ENCODE measurements at places on chromosomes 4 and X.

DNA sequence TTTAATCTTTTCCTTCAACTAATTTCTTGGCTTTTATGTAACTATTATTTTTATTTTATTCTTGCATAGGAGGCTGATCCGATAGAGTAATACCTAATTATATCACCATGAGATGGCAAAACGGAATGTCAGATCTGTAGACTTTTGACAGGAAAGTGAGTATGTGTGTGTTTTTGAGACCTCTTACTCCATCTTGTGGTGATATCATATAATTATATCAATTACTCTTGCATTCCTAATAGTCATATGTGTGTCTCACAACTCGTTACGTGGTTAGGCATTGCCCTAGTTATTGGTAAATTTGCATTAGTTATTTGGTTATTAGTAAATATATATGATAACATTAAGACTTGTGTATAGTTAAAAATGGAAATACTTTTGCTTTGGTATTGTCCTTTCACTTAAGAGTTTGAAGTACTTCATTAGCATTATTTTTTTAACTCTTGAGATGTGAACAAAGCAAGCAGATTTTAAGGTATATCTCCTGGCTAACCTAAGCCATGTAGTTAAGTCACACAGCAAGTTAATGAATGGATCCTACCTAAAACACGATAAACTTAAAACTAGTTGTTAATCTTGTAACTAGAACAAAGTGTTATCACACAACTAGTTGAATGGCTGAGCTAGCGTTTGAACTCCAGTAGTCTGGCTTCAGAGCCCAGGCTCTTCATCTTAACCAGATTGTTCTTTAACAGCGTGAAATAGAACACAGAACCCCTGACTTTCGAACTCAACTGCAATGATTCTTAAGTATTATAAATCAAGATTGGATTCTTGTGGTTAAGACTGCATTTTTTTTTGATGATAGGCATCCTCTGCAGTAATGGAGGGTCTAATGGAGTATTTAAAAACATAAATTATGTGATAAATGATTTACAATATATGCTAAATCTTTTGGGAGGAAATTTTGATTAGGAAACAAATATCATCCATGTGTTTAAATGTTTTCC lies 67.1 kb downstream of the PGRMC2 start:
- DNase-seq, result no peak

DNA sequence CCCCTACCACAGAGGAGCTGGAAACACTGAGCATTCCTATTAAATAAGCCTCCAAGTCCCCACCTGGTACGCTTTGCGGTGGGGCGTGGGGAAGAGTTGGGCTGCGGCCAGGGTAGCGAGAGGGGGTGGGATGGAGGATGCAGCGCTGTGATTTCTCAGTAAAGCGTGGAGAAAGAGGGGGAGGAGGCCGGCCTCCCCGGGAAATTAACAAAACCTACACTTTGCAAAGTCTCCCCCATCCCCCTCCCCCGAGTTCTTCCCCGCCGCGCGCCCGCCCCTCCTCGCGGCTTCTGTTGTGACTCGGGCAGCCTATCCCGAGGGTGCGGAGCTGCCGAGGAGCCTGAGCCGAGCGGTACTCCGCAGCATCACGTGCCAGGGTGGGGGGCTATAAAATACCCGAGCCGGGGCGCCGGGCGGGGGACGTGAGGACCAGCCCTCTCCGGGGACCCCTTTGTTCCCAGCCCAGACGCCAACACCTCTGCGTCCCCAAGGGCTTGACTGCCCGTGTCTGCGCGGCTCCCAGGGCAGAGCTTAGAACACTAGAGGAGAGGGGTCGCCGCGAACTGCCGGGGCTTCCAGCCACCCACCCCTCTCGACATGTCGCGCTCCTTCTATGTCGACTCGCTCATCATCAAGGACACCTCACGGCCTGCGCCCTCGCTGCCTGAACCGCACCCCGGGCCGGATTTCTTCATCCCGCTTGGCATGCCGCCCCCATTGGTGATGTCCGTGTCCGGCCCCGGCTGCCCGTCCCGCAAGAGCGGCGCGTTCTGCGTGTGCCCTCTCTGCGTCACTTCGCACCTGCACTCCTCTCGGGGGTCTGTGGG lies at the start of gene GSX2:
GSX2 (plus strand) TSS at position 416 of the 827 bp plus-strand sequence; CDS start at position 598, 182 bp downstream.
- DNase-seq, result no peak

- DNase-seq, result no peak
These were observed 555 bp downstream of the CFI start for GRCh38 chr4:109801099-109801789.

- DNase-seq, result no peak
These were observed 69.5 kb downstream of the TNIP2 start for GRCh38 chr4:2686379-2687265.

DNA sequence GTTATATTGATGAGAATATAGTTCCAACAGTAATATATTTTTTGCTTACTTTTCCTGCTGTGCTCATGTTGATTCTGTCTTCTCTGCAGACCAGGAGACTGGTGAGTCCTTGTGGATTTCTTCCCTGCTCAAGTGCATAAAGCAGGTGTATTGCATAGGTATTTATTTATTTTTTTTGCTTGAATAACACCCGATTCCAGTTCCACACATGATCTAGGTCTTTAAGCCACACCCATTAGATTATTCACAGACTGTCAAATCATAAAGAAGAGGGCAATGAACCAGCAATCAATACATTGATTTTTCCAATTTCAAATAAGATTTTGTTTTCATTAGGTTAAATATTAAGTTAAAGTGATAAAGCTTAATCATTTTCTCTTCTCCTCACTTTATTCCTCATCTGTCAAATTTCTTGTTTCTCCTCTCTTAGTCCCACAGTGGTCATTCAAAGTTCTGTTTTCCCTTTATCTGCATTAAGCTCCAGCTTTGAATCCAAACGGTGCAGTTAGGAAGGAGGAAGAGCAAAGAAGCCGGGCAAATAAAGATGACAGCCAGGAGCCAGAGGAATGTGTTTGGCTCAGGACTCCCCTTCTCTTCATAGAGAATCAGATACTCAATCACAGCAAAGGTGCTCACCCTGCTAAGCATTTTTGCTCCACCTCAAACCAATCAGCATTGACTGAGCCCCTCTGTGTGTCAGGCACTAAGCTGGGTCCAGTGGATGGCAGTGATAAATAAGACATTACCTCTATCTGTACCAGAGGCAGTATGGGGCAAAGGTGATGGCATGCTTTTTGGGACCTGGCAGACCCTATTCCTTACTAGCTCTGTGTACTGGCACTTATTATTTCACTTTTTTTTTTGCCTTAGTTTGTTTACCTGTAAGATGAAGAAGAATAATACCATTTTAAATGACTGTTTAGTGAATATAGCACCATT lies at the start of gene ADH1A:
ADH1A (minus strand) TSS at position 138 of the 939 bp plus-strand sequence; CDS start at position 67, 71 bp downstream.
- DNase-seq, result no peak

DNA sequence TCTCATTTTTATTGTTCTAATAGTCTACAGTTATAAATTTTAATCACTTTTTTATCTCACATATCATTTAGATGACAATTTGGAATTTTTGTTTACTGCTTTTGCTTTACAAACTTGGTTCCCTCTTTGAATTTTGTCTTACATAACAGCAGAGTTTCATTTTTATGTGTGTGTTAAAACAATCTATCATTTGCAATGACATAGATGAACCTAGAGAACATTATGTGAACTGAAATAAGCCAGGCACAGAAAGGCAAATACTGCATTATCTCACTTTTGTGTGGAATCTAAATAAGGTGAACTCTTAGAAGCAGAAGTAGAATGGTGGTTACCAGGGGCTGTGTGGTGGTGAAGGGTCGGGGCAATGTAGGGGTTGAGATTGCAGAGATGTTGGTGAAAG lies 170.7 kb downstream of the GASK1B start:
- no peak for DNase-seq

- no peak for DNase-seq
These were observed 1.7 kb downstream of the PDLIM5 start for GRCh38 chr4:94453391-94453963.

GRCh38 chr4:89509708-89510281 lies 202.2 kb upstream of the GPRIN3 start:
- DNase-seq, result peak; percentile 18

DNA sequence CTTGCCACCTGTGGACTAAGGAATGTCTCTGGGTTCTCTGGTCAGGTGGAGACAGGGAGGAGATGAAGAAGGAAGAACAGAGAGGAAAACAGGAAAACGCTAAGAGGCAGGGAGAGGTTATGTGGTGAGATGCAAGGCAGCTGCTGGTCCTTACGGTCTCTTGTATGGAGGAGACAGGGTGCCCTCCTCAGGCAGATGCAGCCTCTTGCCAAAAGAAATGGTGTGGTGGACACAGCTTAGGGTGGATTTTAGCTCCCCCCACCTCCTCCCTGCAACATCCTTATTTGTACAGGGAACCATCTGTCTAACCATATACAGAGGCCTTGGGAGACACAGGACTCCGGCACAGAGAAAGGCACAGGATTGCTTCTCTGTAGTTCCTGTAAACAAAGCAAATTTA lies 9.7 kb downstream of the OCIAD2 start:
- no peak for DNase-seq

DNA sequence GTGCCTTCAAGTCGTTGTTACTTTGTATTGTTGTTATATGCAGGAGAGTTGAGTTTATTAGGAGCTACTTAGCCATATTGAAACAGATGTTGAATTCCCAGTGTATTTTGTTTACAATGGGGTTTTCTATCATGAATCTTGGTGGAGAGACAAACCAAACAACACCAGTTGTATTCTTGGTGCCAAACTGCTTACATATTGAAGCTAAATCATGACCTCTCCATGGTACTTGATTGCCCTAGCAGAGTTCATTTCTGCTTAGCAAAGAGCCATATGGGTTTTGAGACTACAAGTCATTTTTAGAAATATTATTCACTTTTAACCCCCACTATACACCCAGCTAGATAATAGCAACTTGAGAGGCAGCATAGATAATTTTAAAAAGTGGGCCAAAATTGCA lies 85.4 kb downstream of the ADGRG4 start:
- no peak for DNase-seq

DNA sequence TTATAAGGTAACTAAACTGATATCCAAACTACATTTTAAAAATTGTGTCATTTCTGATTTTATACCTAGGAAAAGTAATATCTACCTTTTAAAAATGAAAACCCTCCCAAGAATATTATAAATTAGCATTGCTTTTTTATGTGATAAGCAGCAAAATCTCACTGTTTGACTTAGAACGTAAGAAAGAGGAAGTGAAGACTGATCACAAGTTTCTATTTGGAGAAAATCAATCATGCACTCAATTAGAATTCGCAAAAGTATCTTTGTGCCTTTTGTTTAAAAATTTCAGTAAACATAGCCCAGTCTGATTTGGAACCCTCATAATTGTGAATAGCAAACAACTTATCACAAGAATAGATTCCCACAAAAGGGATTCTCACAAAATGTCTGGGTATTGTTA lies 142.7 kb downstream of the TENM3 start:
- DNase-seq, result no peak

DNA sequence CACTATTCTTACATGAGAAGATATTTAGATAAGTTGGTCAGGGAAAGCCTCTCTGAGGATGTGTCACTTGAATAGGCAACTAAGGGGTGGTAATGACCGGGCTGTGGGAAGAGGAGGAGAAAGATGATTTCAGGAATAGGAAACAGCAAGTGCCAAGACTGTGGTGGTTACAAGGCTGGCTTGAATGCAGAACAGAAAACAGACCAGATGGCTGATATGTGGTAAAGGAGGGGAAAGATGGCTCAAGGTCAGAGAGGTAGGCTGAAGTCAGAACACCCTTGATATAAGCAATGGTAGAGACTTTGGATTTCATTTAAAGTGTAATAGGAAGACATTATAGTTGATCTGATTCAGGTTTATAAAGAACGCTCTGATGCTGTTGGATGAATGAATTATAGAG lies 15.0 kb downstream of the TLR7 start:
- no peak for DNase-seq

DNA sequence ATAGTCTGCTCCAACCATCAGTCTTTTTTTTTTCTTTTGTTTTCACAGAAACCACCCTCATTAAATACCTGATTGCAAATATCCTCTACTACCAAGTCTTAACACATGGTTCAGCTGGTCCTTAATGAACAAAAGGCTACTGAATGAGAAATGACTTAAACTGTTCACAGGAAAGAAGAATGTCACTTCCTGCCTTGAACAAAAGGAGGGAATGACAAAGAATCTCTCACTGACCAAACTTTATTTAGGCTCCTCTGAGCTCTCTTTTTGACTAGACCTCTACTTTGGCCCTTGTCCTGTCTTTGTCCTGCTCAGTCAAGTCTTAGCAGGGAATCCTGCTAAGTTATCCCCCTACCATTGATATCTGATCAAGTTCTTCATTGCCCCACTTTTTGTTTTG lies 31.8 kb upstream of the GJB1 start:
- no peak for DNase-seq

DNA sequence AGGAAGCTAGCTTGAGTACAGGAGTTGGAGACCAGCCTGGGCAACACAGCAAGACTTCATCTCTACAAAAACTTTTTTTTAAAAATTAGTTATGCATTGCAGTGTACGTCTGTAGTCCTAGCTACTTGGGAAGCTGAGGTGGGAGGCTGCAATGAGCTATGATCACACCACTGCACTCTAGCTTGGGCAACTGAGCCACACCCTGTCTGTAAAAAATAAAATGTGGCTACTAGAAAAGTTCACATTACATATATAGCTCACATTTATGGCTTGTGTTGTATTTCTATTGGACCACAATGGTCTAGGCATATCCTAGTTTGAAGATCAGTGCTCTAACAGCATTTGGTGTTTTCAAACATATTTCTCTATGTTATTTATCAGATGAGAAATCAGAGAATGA lies 11.8 kb upstream of the CPEB2 start:
- no peak for DNase-seq

GRCh38 chr4:113978561-113979147 lies 793 bp downstream of the ARSJ start:
- no peak for DNase-seq

GRCh38 chr4:94277534-94277933 lies 65.1 kb downstream of the HPGDS start:
- no peak for DNase-seq

GRCh38 chr4:95522682-95523530 lies 25.9 kb downstream of the UNC5C start:
- DNase-seq, result no peak

DNA sequence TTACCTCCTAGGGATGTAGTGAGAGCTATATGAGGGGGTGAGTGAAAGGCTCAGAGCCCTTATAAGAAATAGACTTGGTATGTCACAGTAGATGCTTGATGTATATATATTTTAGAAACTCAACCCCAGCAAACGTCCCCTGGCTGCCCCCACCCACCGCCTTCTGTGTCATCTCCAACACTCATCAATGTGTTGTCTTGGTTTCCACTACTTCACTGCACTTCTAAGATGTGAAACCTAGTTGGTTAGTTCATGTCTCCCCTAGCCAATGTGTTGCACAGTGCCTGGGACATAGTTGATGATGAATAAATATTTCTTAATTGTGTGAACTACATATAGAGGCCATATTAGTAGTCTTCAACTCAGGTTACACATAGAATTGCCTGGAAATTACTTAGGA lies 4.4 kb downstream of the FGFBP2 start:
- DNase-seq, result no peak

Measured in activated CD4-positive, alpha-beta memory T cell treated with anti-CD3 and anti-CD28 coated beads, Interleukin-2, amount 10 ng/mL, durations not matched to agents 7 days and 5 days (primary cell).